ENCODE measurements at places on chromosomes 1 and 21. TPM values are rescaled to one million over a fixed set of nuclear protein-coding genes. Genes with fewer than 3 reads are reported as not detected.

Gene CFH
- polyA plus RNA-seq, result 27.7 TPM

Gene CD48
- 1.5 TPM for polyA plus RNA-seq

DNA sequence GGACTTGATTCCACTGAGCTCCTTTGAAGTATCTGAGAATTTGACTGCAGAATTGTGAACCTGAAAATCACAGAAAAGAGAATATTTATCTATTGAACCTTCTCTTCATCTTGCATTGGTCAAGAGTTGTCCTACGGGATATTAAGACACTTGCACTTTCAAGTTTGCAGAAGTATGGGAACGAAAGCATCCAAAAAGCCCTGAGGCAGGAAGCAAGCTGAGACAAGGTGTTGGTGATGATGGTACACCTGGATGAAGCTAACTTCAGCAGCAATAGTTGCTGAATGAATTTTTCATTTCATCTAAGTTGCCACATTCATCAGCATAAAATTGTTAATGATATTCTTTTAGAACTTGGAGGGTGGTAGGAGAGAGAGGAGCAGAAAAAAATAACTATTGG is 686.6 kb upstream of the ADAMTS5 start:
- no peak for DNase-seq

DNA sequence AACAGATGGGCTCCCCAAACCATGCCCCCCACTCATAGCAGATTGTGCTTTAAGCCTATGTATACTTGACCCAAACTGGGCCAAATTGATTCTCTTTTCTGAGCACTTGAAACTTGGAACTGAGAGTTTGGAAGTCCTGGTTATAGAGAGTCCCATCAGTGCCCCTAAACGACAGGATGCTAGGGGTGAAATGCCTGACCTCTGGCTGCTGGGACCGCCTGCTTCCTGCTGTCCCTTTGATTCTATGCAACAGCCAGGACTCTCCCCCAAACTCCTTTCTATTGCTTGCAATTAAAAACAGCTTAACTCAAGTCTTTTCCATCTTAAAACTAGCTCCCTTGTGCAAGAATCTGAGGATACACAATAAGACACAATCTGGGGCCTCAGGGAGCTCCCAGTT is 4.7 kb downstream of the C1orf210 start:
- no peak for DNase-seq

GRCh38 chr21:42056996-42057689 is 14.0 kb upstream of the UMODL1 start:
- DNase-seq, result no peak

DNA sequence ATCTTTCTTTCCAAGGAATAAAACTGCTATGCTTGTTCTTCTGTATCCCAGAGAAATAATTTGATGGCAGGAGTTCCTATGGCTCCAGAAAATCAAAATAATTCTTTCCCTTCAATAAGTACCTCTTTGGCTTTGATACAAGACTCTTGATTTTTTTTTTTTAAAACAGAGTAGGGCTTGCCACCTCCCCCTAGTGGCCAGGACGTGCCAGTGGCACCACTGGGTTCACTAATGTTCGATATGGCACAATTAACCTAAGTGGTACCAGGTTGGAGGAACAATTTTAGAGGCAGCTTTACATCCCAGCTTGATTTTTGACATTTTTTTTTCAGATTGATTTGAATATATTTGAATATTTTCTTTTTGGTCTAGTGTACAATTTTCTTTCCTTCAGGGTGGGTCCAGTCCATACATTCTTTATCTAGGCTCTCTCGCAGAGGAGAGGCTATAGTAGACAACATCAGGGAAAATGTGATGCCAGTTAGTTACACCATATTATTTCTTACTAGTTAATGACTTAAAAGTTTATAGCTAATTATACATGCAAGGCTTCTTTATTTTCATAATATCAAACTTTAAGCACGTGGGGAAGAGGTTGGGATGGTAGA is 330.9 kb downstream of the S1PR1 start:
- DNase-seq, result no peak

DNA sequence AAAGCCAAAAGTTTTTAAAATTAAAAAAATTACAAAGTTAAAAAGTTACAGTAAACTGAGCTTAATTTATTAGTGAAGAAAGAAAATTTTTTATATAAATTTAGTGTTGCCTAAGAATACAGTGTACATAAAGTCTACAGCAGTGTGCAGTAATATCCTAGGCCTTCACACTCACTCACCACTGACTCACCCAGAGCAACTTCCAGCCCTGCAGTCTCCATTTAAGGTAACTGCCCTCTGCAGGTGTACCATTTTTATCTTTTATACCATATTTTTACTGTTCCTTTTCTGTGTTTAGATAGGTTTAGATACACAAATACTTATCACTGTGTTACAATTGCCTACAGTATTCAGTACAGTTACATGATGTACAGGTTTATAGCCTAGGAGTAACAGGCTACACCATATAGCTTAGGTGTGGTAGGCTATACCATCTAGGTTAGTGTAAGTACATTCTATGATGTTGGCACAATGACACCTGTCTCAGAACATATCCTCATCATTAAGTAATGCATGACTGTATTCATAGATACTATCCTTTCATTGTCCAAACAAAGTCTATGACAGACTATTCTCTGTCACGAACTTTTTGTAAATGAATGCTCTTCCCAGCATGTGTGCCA is 78.6 kb upstream of the PBX1 start:
- no peak for DNase-seq

- no peak for DNase-seq
Measured at GRCh38 chr1:192067360-192067759, 90.9 kb upstream of the RGS18 start.

- no peak for DNase-seq
Measured at GRCh38 chr1:21899987-21900386, 37.1 kb downstream of the HSPG2 start.

Measured in renal pelvis (tissue), 12 donors.